ENCODE measurements at places on chromosomes 13 and 19. TPM values are rescaled to one million over a fixed set of nuclear protein-coding genes. Genes with fewer than 3 reads are reported as not detected.

LIM2 gene
- not detected for total RNA-seq

ZNF208 gene
- total RNA-seq = not detected

FARSA gene
- 60.1 TPM for total RNA-seq

GJB2 gene
- total RNA-seq = not detected

CABP5 gene
- total RNA-seq = not detected

MAST1 gene
- total RNA-seq = under 0.01 TPM

SIGLEC10 gene
- total RNA-seq = not detected

SLAIN1 gene
- 6.8 TPM for total RNA-seq

GSK3A gene
- total RNA-seq = 12.9 TPM

BEST2 gene
- not detected for total RNA-seq

SIGLECL1 gene
- not detected for total RNA-seq

PABPC3 gene
- under 0.01 TPM for total RNA-seq

ZNF135 gene
- total RNA-seq = 0.30 TPM

CLEC17A gene
- total RNA-seq = under 0.01 TPM

KANK3 gene
- total RNA-seq = 14.6 TPM

ZIM2 gene
- total RNA-seq = not detected

IZUMO4 gene
- total RNA-seq = not detected

F10 gene
- total RNA-seq = not detected

RGL3 gene
- total RNA-seq = 2.1 TPM

SULT2B1 gene
- not detected for total RNA-seq

ZNF865 gene
- total RNA-seq = 0.65 TPM

DAND5 gene
- not detected for total RNA-seq

KIR2DL1 gene
- total RNA-seq = not detected

XRCC1 gene
- 16.2 TPM for total RNA-seq

ANKRD24 gene
- total RNA-seq = 0.32 TPM

ZNF471 gene
- 0.97 TPM for total RNA-seq

PET100 gene
- 41.3 TPM for total RNA-seq

CRX gene
- total RNA-seq = not detected

CALR3 gene
- not detected for total RNA-seq

ZNF709 gene
- total RNA-seq = 2.3 TPM

ALOX5AP gene
- total RNA-seq = not detected

KLK2 gene
- not detected for total RNA-seq

IRF2BP1 gene
- 22.2 TPM for total RNA-seq

KIR2DL4 gene
- not detected for total RNA-seq

SLC10A2 gene
- not detected for total RNA-seq

SHISA2 gene
- total RNA-seq = 14.6 TPM

FAM83E gene
- 0.65 TPM for total RNA-seq

RASIP1 gene
- 68.2 TPM for total RNA-seq

MEIOSIN gene
- not detected for total RNA-seq

ELL gene
- 10.2 TPM for total RNA-seq

NR1H2 gene
- 43.6 TPM for total RNA-seq

OR4F17 gene
- total RNA-seq = not detected

IL12RB1 gene
- total RNA-seq = not detected

KLF16 gene
- 6.2 TPM for total RNA-seq

ITGBL1 gene
- total RNA-seq = 4.7 TPM

FGF22 gene
- not detected for total RNA-seq

ZNF99 gene
- not detected for total RNA-seq

ADGRL1 gene
- total RNA-seq = 1.9 TPM

LILRA1 gene
- total RNA-seq = not detected

ZNF253 gene
- total RNA-seq = 7.4 TPM

FXYD5 gene
- 16.2 TPM for total RNA-seq

ZNF613 gene
- total RNA-seq = 12.5 TPM

B3GNT8 gene
- total RNA-seq = 4.4 TPM

CLC gene
- not detected for total RNA-seq

ZIK1 gene
- total RNA-seq = 1.6 TPM

Data from epithelial cell of umbilical artery (primary cell).